COLO829 (cell line): ENCODE measurements at places on chromosomes 3 and 15.

DNA sequence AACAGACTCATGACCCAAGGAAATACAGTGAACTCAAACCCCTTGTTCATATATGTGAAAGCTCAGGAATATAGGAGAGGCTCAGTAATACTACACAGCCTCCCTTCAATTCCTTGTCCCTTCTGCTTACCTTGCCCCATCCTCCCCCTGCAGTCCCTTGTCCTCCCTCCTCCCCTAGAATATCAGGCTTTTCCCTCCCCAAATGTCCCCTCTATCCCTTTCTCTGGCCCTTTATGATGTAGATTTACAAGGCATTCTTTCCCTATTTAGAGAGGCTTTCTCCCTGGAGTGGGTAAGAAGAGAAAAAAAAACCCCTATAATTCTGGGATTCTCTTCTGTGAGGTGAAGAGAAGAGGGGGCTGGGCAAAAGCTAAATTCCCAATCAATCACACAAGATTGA, 64.9 kb upstream of the KBTBD8 start:
- no peak for DNase-seq

GRCh38 chr3:120985242-120985641, 77.2 kb downstream of the STXBP5L start:
- DNase-seq = no peak

DNA sequence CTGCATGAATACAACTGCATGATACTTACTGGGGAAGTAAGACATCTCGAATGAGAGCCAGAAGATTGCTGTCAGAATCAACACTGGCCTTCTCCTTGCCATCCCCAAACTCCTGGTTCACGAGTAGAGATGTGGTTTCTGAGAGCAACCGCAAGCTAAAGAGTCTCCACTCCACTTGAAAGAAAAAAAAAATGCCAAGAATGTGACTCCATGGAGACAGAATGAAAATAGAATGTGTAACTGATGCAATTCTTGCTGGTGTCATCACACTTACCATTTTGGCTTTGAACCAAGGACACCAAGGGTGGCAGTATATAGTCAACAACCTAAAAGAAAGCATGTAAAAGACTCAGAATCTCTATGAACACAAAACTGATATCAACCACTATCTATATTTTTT, 280.4 kb downstream of the ULK4 start:
- peak; percentile 16 for DNase-seq

GRCh38 chr3:71849681-71850080, 64.7 kb upstream of the PROK2 start:
- no peak for DNase-seq

DNA sequence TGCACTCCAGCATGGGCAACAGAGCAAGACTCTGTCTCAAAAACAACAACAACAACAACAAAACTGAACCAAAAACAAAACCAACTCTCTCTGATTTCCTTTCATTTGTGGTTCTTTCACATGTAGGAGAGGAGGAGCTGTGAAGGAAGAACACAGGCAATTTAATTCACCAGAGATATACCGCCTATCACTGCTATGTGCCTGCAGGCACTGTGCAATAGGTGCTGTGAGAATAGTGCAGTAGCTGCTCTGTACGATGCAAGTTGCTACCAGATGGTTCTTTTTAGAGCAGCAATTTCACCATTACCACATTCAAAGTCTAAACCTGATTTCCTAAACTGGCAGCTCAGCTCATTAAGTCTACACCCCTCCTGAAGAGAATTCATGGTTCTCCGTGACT, 11.3 kb upstream of the PROK2 start:
- no peak for DNase-seq

- no peak for DNase-seq
Observed at GRCh38 chr3:159760046-159760445, 228.6 kb upstream of the IL12A start.

DNA sequence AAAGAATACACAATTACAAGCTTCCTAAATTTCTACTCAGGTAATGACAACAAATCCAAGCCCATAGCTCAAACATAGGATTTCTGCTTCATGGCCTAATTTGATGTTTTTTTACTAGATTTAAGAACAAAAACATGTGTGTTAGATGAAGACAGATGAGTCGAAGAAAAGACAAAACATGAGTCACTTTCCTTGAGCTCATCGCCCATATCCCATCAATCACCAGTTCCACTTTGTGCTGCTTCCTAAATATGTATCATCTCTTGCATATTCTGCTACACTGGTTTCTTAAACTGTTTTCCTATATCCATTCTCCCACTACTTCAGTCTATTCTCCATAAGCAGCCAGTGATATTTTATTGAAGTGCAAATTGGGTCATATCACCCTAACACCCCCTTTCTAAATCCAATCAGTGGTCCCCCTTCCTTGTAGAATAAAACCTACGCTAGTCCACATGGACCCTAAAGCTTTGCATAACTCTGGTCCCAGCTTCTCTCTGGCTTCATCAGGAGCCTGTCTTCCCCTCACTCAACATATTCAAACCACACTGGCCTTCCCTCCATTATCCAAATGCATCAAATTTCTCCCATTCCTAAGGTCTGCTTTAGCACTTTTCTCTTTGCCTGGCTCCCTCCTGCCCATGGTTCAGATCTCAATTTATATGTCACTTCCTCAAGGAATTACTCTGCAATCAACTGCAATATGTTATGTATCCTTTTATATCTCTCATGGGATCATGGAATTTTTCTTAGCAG, 1033.9 kb downstream of the FHIT start:
- DNase-seq = no peak

- DNase-seq = no peak
Observed at GRCh38 chr15:57288926-57289580, 87.3 kb upstream of the CGNL1 start.

DNA sequence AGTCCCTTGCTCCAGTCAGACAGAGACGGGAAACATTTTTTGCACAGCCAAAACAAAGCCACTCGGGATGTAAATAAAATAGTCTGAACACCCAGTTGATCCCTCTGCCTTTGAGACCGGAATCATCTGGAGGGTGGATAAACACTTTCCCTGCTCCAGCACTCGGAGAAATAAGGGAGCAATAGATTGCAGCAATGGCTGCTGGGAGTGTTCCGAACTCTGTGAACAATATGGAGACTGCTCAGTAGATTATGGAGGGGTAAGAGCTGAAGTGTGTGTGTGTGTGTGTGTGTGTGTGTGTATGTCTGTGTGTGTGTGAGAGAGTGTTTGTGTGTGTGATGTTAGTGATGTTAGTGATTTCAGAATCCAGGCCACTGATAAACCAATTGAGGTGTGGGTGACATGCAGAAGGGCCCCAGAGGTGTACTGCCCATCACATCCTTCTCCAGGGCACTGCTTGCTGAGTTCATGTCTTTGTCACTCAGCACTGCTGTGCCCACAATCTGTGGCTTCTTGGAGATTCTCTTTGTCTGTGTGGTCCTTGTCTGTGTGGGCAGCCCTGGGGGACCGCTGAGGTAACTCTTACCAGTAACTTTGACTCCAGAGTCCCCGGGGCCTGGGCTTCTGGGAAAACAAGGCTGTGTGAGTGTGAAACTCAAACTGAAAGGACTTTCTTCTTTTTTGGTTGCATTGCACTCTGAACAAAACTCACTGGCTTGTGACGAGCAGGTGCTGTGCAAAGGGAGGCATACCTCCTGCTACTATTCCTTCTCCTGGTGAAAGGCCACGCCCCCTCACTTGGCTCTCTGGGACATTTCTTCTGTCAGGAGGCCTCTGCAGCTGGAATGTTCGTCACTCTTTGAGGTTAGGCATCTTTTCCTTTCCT, 23.0 kb downstream of the CRYGS start:
- DNase-seq = no peak

DNA sequence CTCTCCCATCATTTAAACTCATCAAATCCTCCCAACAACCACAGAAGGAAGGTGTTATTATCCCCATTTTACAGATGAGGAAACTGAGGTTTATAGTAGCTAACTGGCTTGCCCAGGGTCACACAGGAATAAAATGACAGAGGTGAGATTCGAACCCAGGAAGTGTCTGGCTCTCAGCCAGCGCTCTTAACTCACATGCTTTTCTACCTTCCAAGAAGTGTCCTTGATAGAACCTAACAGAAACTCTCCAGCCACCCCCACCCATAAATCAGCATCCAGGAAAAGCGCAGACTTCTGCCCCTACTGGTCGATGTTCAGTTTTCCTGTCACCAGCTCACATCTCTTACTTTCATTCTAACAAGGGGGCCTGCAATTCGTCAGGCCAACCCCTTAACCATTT, 51.7 kb downstream of the SPATA12 start:
- DNase-seq = no peak

DNA sequence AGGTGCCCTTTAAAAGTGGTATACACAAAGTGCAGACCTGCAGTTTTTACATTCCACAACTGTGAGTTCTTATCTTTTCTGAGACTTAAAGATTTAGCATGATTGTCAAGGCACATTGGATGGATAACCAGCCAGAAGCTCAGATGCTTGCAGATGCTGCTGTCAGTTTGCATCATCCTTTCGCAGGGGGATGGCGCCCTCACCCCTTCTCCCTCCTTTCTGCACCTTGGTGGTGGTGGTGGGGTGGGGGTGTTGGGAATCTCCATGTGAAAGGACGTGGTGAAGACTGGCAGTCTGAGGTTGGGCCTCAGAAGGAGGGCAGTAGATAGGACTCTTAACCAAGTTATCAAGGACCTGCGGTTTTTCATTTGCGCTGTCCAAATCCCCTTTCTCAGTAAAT, 309.6 kb upstream of the SEMA6D start:
- no peak for DNase-seq

DNA sequence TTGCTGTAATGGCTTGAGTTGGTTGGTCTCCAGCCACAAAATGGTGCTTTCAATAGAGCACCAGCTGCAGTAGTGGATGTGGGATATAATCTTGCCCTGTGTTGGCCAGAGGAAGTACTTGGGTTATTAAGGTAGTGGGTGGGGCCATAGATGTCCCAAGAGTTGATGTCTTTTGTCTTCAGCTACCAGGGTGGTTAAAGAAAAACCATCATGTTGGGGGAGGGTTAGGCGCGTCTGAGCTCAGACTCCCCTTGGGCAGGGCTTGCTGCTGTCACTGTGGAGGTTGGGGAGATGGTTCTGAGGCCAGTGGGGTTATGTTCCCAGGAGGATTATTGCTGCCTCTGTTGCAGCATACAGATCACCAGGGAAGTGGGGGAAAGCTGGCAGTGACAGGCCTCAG, 46.9 kb upstream of the GADL1 start:
- DNase-seq = no peak

- DNase-seq = no peak
Observed at GRCh38 chr15:42820811-42821210, 83.9 kb upstream of the CDAN1 start.

- DNase-seq = no peak
Observed at GRCh38 chr15:85282504-85283115, 97.8 kb upstream of the AKAP13 start.

GRCh38 chr3:77142578-77142977, 102.7 kb downstream of the ROBO2 start:
- DNase-seq = no peak

- DNase-seq = no peak
Observed at GRCh38 chr3:195282961-195283360, 12.0 kb upstream of the XXYLT1 start.

- DNase-seq = no peak
Observed at GRCh38 chr15:50687302-50687902, 805 bp upstream of the TRPM7 start.

GRCh38 chr3:181264486-181264885, 274.9 kb upstream of the DNAJC19 start:
- no peak for DNase-seq

- no peak for DNase-seq
Observed at GRCh38 chr3:184656458-184656828, 55.4 kb downstream of the MAGEF1 start.

- no peak for DNase-seq
Observed at GRCh38 chr3:61978460-61979419, 394.6 kb downstream of the FEZF2 start.

GRCh38 chr15:45631776-45632175, 3.1 kb upstream of the SQOR start:
- no peak for DNase-seq

DNA sequence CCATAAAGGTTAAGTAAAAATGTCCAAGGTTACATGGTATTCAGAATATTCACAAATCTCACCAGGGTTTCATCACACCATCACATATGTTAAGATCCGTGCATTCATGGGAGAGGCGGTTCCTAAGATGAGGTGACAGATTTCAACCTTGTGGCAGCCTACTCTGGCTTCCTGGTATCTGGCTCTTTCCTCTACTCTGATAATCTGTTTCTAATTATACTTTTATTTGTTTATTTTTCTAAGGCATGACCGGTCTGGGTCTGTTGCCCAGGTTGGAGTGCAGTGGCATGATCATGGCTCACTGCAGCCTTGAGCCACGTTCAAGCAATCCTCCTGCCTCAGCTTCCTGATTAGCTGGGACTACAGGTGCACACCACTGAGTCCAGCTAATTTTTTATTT, 34.4 kb downstream of the RAF1 start:
- DNase-seq = no peak

- DNase-seq = no peak
Observed at GRCh38 chr15:72502220-72502809, 28.2 kb downstream of the ARIH1 start.

DNA sequence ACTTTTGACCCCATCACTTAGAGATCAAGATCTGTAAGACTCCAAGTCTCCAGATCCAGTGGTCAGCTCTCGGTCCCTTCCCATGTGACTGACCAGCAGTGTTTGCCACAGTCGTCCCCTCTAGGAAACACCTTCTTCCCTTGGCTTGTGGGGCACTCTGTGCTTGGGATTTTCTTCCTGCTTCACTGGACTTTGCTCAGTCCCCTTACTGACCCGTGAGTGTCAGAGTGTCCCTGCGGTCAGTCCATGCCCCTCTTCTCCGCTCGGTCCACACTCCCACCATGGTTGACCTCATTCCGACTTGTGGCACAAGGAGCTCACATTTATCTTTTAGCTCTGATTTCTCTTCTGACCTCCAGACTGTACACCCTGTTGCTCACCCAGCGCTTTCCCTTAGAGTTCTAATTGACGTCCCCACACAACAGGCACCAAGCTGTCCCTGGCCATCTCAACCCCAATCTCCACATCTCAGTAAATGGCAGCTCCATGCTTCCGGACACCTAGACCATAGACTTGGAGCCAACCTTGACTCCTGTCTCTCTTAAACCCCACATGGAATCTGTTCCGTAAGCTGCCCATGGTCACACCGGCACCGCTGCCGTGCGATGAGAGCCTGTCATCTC, 67.9 kb downstream of the APBA2 start:
- no peak for DNase-seq

- DNase-seq = no peak
Observed at GRCh38 chr3:38516669-38517068, 20.5 kb downstream of the EXOG start.

DNA sequence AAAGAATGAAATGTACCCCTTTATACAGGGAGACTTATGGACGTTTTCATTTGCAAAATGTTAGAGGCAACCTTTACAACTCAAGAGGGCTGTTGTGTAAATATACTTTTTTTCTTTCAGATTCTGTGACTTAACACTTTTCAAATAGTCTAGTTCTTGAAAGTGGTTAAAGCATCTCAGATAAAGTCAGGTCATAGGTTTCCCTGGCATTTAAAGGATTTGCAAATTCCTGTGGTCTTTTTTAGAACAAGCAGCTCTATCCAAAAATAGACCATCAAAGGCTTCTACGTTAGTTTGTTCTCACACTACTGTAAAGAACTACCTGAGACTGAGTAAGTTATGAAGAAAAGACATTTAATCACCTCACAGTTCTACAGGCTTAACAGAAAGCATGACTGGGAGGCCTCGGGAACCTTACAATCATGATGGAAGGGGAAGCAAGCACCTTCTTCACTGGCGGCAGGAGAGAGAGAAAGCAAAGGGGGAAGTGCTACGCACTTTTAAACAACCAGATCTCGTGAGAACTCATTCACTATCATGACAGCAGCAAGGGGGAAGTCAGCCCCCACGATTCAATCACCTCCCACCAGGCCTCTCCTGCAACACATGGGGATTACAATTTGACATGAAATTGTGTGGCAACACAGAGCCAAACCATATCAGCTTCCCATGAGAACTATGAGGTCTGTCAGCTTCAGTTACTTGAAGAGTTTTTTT, 23.3 kb upstream of the GABRR3 start:
- no peak for DNase-seq
